Right forelimb (tissue), 1 donor: ENCODE measurements at places on chromosomes 6 and 20.

DNA sequence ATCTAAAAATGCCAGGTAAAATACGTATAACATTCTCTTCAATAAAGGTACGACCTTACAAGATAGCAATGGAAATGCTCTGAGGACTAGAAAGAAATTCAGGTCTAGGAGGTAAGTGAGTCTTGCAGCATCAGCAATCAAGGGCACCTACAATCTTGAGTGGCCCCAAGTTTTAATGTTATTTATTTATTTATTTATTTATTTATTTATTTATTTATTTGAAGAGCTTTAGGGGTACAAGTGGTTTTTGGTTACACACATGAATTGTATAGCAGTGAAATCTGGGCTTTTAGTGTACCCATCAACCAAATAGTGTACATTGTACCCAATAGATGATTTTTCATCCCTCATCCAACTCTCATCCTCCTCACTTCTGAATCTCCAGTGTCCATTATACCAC, 574.0 kb upstream of the POU3F2 start:
- DNase-seq, result no peak

- no peak for DNase-seq
These were observed 258.9 kb downstream of the KIF16B start for GRCh38 chr20:16314320-16314719.

DNA sequence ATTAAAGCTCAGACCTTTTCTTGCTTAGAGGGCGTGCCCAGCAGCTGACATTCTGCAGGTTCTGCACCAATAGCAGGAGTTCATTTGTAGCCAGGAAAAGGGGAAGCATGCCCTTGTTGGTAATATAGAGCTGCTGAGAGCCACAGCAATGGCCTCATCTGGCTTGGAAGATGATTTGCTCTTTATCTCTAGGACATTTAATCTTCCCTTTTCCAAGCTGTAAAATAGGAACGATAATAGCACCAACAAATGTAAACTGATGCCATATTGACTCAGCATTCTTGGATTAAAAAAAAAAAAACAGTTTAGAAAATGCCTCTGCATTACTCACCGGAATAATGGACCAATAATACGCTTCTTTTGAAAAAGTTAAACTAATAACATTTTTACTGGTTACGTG, 93.4 kb upstream of the SLC2A12 start:
- DNase-seq, result no peak

GRCh38 chr20:62511300-62511914, 35.6 kb upstream of the GATA5 start:
- no peak for DNase-seq

- DNase-seq, result peak; percentile 61
These were observed 63.9 kb downstream of the CD164 start for GRCh38 chr6:109318328-109318876.

DNA sequence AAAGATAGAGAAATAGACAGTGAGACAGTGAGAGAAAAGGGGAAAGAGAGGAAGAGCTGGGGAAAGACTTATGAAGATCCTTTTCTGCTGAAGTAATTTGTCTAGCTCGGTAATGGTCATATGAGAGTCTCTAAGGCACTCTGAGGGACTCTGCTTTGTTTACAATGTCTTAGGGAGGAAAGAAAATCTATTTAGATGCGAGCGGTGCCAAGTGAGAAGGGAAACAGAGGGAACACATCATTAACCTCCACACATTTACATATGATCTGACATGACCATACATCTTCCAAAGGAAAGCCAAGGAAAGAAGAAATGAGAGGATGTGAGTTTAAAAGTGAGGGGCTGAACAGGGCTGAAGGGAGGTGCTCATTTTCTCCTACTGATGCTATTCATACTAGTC, 862.3 kb upstream of the CITED2 start:
- DNase-seq, result no peak

DNA sequence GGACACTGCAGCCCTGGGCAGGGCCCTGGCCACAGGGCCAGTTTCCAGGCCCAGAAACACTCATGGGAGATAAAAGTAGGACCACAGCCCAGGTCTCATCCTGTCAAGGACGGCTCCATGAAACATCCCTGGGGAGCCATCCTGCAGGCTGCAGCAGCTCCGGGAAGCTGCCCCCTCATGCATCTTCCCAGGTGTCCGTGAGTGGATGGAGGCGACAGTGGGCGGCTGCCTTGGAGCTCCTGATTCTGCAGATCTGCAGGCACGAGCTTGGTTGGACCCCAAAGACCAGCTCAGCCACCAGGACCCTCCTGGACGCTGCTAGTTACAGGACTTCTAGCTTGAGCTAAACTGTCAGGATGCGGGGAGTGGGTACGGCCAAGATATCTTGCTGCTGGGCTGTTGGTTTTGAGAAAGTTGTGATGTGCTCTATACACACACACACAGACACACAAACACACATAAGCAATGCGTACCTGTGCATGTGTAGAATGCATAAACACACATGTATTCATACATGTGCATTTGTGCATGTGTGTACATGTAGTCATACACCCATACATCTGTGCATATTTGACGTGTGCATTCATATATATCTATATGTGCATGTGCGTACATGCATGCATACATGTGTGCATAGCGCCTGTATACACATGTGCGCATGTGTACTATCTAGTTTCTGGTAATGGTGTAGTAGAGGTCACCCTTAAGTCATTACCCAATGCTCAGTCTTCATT, 297.8 kb downstream of the TAF4 start:
- DNase-seq, result peak; percentile 25
